Endodermal cell (in vitro differentiated cells): ENCODE measurements at places on chromosomes 7 and 10.

- no peak for DNase-seq
Measured at GRCh38 chr10:79266084-79266483, 81.2 kb upstream of the PPIF start.

GRCh38 chr7:138658889-138659288 lies 42.3 kb downstream of the SVOPL start:
- no peak for DNase-seq

DNA sequence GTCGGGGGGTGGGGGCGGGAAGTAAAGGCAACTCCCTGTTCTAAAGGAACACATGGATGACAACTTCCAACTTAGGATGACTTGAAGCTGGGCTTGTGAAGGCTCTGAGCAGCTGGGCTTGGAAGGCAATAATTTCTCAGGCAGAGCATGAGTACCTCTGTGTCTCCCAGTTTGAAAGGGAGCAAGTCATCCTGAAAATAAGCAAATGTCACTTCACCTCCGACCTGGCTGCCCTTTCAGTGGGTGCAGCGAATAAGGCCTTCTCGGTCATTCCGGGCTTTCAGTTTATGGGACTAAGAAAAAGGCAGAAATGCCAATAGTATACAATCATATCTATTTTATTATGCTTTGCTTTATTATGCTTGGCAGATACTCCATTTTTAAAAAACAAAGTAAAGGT lies 15.3 kb upstream of the ADAMTS14 start:
- DNase-seq: no peak

DNA sequence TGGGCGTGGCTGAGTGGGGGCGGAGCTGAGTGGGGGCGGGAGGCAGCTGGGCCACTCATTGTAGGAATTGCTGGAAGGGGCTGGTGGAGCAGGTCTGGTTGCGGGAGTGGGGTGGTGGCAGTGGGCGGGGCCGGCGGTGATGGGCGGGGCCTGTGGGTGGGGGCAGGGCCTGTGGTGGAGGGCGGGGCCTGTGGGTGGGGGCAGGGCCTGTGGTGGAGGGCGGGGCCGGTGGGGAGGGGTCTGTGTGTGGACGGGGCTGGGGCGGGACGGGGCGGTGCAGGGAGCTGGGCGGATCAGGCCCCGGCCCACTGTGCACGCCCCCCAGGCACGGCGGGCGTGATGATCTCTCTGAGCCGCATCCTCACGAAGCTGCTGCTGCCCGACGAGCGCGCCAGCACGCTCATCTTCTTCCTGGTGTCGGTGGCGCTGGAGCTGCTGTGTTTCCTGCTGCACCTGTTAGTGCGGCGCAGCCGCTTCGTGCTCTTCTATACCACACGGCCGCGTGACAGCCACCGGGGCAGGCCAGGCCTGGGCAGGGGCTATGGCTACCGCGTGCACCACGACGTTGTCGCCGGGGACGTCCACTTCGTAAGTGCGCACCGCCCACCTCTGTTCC lies 14.0 kb downstream of the SLC29A4 start:
- DNase-seq: peak; percentile 97

DNA sequence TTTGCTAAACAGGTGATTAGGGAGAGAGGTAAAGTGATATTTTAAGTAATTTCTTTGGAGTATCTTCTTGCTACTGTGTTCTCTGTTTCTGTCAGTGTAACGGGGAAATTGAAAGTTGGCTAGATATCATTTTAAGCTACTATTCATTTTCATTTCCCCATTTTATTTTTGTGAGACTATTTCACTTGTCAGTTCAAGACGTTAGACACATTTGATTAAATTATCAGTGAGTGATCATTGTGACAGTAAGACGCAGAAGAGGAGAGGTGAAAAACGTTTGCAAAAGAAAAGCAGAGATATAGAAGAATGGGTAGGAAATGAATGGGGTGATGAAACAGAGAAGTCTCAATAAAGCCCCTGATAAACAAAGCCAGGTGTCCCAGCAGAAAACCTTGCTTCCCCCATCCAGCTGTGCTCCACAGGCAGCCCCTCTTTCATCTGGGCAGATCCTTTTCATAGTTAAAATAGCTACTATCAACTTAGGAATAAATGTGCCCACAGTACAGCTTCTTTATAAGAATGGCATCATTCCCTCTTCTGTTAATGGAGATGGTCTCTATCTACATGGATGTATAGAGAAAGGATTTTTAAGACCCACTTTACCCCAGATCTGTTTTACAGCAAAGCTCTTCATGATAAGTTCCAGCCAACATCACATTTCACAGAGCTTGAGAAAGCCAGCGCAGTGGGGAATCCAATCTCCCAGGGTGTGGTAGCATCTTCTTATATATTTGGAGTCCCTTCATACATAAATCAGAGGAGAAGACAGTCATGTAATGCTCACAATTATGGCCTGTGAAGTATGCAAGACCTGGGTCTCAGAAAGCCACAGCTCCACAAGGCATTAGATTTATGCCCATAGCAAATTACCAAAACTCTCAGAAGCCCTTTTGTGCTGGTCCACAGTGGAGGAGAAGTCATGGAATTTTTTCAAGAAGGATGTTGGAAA lies 138.1 kb upstream of the ITGB1 start:
- DNase-seq: no peak

DNA sequence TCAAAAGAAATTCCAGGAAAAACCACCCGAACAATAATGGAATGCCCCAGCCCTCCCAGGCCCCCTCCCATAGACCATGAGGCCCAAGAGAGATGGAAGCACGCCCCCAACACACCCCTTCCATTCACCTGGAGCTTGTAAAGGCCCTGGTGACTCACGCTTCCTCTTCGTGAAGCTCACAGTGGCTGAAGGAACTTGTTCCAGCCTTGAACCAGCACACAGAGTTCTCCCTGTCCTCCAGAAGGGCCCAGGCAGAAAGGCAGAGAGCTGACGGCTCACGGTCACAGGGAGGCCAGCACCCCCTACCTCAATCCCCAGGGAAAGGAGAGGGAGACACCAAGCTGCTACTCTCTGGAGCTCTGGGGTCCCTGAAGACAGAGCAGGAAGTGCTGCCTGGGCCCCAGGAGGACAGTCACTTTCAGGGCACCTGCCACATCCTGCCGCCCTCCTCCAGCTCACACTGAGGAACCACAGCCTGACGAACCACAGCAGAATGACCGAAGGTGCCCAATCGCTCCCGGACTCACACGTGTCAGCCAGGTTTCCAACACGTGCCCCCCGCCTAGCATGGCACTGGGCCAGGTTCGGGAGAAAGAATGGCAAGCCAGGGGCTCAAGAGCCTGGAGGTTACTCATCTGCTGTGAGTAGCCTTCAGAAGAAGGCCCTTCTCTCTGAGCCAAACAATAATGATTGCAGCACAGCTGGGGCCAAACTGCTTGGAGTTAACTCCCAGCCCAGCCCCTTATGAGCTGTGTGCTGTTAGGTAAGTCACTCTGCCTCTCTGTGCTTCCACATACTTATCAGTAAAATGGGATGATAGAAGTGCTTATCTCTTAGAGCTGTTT lies 52.8 kb downstream of the DLG5 start:
- DNase-seq: no peak

- peak; percentile 55 for DNase-seq
Measured at GRCh38 chr7:28142650-28143049, 37.9 kb downstream of the JAZF1 start.

DNA sequence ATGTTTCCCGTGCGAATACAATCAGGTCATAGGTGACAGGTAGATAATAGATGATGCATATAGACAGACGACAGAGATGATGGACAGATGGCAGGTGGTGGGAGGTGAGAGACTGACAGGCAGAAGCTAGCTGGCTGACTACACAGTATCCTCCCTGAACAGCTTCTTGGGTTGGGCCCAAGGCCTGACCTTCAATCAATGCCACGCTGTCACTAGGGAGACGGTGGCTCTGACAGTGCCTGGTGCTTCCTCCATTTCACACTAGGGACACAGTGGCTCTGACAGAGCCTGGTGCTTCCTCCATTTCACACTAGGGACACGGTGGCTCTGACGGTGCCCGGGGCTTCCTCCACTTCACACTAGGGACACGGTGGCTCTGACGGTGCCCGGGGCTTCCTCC lies 200.1 kb downstream of the DIP2C start:
- DNase-seq: no peak

- no peak for DNase-seq
Measured at GRCh38 chr10:109259293-109259692, 664.0 kb downstream of the XPNPEP1 start.

GRCh38 chr10:99232360-99232999 lies 3.2 kb downstream of the HPSE2 start:
- DNase-seq: peak; percentile 84
